NCI-H187 treated with DMSO at 0.1 percent for 48 hours (cell line): ENCODE measurements at places on chromosomes 1 and 21.

DNA sequence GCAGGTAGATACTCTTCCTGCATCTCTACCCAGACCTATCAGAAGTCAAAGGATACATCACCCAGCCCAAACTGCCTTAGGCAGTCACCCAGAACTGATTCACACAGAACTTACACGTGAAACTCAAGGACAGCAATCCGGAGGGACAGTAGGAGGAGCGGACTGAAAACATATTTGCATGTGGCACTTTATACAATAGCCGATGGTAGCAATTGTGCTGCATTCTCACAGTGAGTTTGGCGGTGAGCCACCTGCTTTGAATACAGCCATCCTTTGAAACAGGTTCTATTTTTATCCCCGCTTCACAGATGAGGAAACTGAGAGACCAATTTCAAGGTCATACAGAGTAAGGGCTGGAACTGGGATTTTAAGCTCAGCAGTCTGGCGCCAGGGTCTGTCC, 69.5 kb downstream of the EDEM3 start:
- no peak for DNase-seq

DNA sequence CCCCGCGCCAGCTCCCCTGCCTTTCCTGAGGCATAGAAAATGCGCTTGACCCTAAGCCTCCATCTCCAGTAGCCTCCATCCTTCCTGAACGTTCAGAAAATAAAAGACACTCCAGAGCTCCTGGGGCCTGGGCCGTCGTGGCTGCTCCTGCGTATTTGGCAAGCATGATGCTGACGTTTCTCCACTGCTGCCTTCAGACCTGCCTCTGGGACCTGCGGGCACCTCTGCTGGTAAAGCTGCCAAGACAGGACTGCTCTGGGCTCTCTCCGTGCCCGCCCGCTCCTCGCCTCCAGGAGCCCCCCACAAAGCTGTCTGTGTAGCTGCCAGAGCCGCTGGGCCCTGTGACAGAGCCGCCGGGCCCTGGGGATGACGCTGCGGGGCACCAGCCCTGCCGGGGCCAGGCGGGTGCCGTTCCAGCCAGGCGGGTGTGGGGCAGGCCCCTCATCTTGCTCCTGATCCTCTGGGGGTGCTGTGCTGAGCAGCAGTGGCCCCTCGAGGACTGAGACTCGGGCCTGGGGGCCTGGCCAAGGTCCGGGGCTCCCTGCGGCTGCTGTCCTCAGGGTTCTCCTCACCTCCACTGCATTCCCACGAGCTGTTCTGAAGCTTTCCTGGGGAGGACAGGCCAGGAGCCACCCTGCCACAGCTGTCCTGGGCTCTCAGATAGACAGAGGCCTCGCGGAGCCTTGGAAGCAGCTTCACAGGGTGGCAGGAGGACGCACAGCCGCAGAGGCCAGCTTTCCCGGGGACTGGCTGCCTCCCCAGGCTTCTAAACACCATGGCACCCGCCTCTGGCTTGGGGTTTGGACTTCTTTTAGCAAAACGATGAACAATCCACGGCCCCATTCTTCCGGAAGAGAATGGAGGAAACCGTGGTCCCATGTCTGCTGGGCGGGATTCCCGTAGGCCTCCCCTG, 48.1 kb downstream of the MORN1 start:
- DNase-seq, result no peak

DNA sequence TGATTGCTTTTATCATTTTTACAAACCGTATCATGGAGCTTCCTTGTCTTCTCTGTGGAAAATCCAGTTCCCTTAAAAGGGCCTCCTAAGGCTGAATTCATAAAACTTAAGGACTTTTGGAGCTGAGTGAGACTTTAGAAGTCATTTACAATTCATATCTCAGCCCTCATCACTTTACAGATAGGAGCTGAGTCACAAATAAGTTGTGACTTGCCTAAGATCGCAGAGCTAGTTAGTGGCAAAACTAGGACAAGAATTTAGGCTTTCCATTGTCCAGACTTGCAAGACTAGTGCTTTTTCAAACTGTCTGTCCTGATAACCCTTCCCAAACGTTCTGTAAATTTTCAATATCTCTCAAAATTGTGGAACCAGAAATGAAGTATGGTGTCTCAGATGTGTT, 37.3 kb downstream of the C1orf21 start:
- no peak for DNase-seq

GRCh38 chr1:45410850-45411509, 70.7 kb upstream of the MUTYH start:
- DNase-seq, result no peak

DNA sequence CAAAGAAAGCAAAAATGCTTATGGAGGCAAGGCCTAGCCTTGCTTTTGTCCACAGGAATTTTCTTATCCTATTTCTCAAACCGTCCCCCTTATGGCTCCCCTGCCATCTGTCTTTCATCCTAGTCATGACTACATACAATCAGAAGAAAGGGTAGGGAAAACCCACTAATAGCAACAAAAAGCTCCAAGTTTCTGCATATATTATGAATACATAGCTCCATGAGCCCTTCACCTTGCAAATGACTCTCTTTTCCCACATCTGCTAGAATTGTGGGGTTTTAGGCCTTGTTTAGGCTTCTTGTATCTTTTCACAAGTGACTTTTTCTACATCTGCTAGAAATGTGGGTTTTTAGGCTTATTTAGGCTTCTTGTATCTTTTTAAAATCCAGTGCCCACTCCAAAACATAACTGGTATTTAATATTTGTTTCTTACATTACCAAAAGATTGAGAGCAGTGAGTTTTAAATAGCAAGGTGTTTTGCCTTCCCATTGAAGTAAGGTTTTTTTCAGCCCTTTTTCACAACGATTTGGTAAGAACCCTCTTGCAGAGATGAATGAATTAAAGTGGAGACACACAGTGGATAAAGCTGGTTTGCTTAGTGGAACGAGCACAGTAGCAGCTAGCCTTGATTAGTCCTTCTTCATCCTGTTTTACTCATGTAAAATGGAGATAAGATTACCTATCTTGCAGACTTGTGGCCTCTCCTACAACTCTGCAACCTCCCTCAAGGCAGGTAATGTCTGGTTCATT, 4.4 kb downstream of the GADD45A start:
- no peak for DNase-seq

DNA sequence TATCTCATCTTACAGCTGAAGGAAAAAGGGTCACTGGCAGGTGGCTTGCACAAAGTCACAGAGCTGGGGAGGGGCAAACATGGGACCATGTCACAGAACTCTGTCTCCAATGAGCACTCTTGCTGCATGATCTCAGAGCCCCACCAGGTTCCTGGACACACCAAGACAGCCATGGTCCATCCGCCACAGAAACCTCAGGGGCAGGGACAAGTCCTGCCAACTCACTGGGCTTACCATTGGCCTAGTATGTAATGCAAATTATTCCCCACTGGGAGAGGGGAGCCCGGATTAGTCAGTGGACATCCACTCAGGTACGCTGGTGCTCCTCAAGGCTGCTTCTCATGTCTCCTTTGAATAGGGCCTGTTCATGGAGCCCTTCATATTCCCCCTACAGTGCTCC, 14.2 kb downstream of the S100A7A start:
- no peak for DNase-seq

DNA sequence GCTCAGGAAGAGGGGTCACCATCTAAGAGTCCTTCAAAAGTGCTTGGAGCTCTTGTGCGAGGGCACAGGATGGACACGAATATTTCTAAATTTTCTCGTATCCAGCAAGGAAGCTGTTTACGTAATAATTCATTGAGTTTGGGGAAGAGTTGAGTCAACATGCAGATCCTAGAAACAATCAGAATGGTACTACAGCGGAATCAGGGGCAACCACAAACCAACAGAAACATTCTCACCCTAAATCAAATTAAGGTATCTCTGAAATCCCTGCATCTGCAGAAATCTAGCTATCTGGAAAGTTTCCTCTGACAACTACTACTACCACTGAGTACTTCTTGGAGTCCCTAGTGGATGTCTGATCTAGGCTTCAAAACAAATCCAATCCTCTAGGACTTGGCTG, 352.4 kb downstream of the LTN1 start:
- DNase-seq, result no peak

GRCh38 chr1:234458352-234459017, 20.5 kb downstream of the TARBP1 start:
- DNase-seq, result no peak

DNA sequence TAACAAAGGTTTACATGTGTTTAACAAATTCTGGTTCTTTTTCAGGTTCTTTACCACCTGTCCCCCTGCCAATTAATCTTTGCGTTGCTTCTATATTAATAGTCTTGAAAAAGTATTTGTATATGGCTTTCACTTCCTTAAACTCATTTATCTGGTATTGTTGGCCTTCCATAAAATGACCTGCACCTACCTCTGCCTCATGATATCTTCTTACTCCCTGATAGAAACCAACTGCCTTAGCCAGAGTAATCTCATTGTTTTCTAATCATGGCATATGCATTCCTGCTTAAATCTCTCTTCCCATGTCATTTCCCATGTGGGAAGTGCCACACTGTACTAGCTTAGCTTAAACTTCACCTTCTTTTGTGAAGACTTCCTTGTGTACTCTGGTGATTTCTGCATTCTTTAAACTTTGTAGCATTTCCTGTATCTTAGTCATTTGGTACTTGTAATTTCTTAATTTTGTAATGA, 8.7 kb downstream of the SMG7 start:
- no peak for DNase-seq

DNA sequence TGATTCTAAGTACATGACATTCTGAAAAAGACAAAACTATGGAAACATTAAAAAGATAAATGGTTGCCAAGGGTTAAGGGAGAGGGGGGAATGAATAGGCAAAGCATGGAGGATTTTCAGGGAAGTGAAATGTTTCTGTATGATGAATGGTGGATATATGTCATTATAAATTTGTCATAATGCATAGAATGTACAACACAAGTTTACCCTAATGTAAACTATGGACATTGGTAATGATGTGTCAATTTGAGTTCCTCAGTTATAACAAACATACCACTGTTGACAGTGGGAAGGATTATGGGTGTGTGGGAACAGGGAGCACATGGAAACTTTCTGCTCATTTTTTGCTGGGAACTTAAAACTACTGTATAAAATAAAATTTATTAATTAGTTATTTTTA, 427.1 kb upstream of the ESRRG start:
- no peak for DNase-seq

DNA sequence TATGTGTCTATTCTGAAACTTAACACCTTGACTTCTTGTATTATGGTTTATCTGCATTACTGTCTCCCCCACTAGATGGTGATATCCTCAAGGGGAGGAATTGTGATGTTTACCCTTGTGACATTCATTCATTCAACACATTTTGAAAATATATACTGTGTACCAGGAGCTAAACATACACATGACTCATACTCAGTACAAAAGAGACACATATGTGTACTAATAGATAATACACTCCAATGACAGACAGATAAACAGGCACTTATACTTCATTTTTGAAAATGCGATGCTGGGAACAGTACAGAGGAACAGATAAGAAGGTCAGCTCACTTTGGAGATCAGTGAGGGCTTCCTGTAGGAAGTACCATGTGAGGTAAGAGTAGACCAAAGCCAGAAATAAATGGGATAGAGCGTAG, 8.9 kb upstream of the RAB3GAP2 start:
- DNase-seq, result no peak

DNA sequence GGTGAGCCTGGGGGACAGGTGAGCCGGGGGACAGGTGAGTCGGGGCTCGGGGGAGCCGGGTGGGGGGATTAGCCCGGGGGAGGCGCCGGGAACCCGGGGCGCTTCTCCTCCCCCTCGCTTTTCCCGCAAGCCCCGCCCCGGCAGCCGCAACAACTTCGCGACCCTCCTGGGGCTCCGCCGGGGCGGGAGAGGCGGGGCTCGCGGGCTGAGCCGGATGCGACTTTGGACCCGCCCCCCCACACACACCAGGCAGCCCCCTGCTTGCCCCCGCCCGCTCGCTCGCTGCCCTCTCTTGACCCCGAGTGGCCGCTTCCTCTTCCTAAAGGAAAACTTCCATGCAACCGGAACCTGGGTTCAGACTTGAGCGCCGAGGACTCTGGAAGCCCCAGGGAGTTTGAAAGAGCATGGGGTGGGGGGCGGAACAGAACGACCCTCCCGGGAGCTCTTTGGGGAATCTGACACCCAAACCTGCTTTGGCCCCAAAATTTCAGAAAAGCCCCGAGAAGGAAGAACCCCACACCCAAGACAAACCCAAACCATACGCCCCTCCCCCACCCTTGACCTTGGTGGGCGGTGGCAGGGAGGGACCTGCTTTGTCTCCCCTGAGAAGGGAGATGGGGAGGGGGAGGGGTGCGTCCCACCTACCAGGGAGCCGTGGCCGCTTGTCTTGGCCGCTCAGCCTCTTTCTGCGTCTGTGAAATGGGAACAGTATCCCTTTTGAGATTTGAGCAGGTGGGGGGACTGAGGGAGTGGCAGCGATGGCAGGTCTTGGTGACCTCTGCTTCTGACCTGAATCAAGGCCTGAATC, 550 bp downstream of the ARHGEF16 start:
- no peak for DNase-seq
